ENCODE measurements at places on chromosomes 16 and 17. TPM values are rescaled to one million over a fixed set of nuclear protein-coding genes. Genes with fewer than 3 reads are reported as not detected.

YBX2 gene
- 2.5 TPM for total RNA-seq

CCDC40 gene
- total RNA-seq: 12.2 TPM

TOP3A gene
- 74.2 TPM for total RNA-seq

XAF1 gene
- 3.8 TPM for total RNA-seq

ZNF469 gene
- total RNA-seq: 0.63 TPM

TAOK1 gene
- 229 TPM for total RNA-seq

ZSCAN10 gene
- total RNA-seq: not detected

SHPK gene
- 23.5 TPM for total RNA-seq

CCT6B gene
- 2.5 TPM for total RNA-seq

GP1BA gene
- total RNA-seq: not detected

FA2H gene
- total RNA-seq: 0.31 TPM

HBZ gene
- total RNA-seq: not detected

P2RX1 gene
- 0.31 TPM for total RNA-seq

SDK2 gene
- 19.4 TPM for total RNA-seq

KCNH4 gene
- total RNA-seq: 0.63 TPM

GPRC5B gene
- 30.7 TPM for total RNA-seq

RDM1 gene
- 0.94 TPM for total RNA-seq

TEX19 gene
- not detected for total RNA-seq

SLFN12L gene
- not detected for total RNA-seq

CDRT15 gene
- total RNA-seq: not detected

PLLP gene
- total RNA-seq: 2.8 TPM

RSAD1 gene
- 34.7 TPM for total RNA-seq

FOXN1 gene
- total RNA-seq: not detected

ENPP7 gene
- total RNA-seq: not detected

GPR142 gene
- not detected for total RNA-seq

SMIM5 gene
- total RNA-seq: 0.31 TPM

CFAP97D1 gene
- total RNA-seq: not detected

DHRS13 gene
- 28.5 TPM for total RNA-seq

SYT17 gene
- 16.9 TPM for total RNA-seq

KRTAP1-5 gene
- total RNA-seq: not detected

MYH11 gene
- total RNA-seq: under 0.01 TPM

KRT13 gene
- total RNA-seq: not detected

AMZ2 gene
- 47.6 TPM for total RNA-seq

SRCIN1 gene
- total RNA-seq: 42.3 TPM

YPEL2 gene
- 14.1 TPM for total RNA-seq

ZNF830 gene
- total RNA-seq: 16.6 TPM

SLFN14 gene
- 0.31 TPM for total RNA-seq

DHX58 gene
- total RNA-seq: 1.6 TPM

EFCAB13 gene
- 9.7 TPM for total RNA-seq

All from parietal lobe (tissue), 2 donors.